Body of pancreas (tissue), 4 donors: ENCODE measurements at places on chromosomes 4 and X. TPM values are rescaled to one million over a fixed set of nuclear protein-coding genes. Genes with fewer than 3 reads are reported as not detected.

The TCEAL5 gene
- not detected for total RNA-seq

The PWWP3B gene
- total RNA-seq = 6.0 TPM

The ETDB gene
- not detected for total RNA-seq

The YY2 gene
- 3.9 TPM for total RNA-seq

The GDPD2 gene
- total RNA-seq = not detected

The MAGEH1 gene
- 13.7 TPM for total RNA-seq

The AFM gene
- not detected for total RNA-seq

The EBP gene
- 14.8 TPM for total RNA-seq

The CYP2U1 gene
- 5.7 TPM for total RNA-seq

The EFHC2 gene
- total RNA-seq = not detected

The GUCY1A1 gene
- 20.0 TPM for total RNA-seq

The CENPVL2 gene
- not detected for total RNA-seq

The SPANXD gene
- not detected for total RNA-seq

The NAT8L gene
- 18.8 TPM for total RNA-seq

The VEGFC gene
- total RNA-seq = 3.6 TPM

The MUC7 gene
- total RNA-seq = not detected

The MAGEC1 gene
- not detected for total RNA-seq

The CENPVL1 gene
- total RNA-seq = not detected

The CT45A1 gene
- not detected for total RNA-seq

The SUPT20HL2 gene
- not detected for total RNA-seq

The CLCN5 gene
- 5.2 TPM for total RNA-seq

The MAGEB2 gene
- not detected for total RNA-seq

The GPR34 gene
- 1.3 TPM for total RNA-seq

The VCX3A gene
- not detected for total RNA-seq

The NAP1L3 gene
- total RNA-seq = 0.78 TPM

The SLITRK4 gene
- total RNA-seq = 1.6 TPM

The GPM6B gene
- total RNA-seq = 2.3 TPM

The ZDHHC15 gene
- 2.3 TPM for total RNA-seq

The SPOCK3 gene
- not detected for total RNA-seq

The ARHGAP10 gene
- total RNA-seq = 28.7 TPM

The NEXMIF gene
- 2.3 TPM for total RNA-seq

The LEF1 gene
- 1.6 TPM for total RNA-seq

The NOA1 gene
- total RNA-seq = 30.6 TPM

The PLS3 gene
- 34.8 TPM for total RNA-seq

The CCDC110 gene
- 15.3 TPM for total RNA-seq
